ENCODE measurements at places on chromosomes 12 and 14.

GRCh38 chr12:116002890-116003536, 274.5 kb downstream of the MED13L start:
- DNase-seq = no peak

- no peak for DNase-seq
Measured at GRCh38 chr12:78870539-78870938, 6.0 kb downstream of the SYT1 start.

DNA sequence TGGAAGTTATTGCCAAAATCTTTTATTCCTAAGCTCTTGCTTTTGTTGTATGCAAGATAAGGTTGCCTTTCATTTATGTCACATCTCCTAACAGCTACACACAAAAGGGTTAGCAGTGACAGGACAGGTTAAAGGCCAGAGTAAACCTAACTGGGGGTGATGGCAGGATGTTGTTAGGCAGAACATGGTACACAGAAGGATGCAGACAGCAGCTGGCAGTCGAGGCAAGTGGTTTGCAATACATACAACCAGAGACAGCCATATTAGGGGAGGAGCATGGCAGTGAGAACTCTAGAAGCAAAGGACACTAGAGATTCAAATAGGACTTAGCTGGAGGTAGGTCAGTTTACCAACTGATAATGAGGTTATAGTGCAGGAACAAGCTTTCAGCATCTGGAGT, 2.7 kb upstream of the ABCD2 start:
- no peak for DNase-seq

- DNase-seq = no peak
Measured at GRCh38 chr12:76462668-76463224, 96.8 kb downstream of the OSBPL8 start.

- peak; percentile 51 for DNase-seq
Measured at GRCh38 chr12:105670672-105671071, 340.2 kb downstream of the C12orf75 start.

DNA sequence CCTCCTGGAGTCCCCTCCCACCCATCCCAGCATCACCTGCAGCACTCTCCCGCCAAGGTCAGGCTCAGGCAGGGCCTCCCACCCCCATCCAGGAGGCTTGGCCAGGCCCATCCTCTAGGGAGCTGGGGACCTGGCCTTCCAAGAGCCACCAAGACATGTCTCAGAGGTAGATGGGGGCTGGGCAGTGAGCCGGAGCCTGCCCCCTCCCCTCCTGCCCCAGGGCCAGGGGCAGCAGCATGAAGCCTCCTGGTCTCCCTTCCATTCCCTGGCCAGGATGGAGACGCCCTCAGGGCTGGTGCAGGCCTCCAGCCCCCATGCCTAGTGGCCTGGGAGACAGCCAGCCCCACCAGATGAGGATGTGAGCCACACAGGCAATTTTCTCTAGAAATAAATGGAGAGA, 69.3 kb upstream of the C14orf180 start:
- no peak for DNase-seq

DNA sequence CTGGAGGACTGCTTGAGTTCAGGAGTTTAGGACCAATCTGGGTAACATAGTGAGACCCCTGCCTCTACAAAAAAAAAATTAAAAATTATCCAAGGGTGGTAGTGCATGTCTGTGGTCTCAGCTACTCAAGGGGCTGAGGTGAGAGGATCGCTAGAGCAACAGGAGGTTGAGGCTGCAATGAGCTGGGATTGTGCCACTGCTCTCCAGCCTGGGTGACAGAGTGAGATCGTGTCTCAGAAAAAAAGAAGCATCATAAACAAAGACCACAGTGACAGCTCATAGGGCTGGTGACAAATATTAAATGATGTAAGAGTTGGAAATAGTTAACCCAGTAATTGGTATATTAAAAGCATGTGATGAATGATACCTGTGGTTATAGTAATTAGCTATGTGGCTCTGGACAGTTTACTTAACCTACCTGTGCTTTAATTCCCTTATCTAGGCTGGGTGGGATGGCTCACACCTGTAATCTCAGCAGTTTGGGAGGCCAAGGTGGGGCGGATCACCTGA, 68.0 kb downstream of the GSC start:
- no peak for DNase-seq

DNA sequence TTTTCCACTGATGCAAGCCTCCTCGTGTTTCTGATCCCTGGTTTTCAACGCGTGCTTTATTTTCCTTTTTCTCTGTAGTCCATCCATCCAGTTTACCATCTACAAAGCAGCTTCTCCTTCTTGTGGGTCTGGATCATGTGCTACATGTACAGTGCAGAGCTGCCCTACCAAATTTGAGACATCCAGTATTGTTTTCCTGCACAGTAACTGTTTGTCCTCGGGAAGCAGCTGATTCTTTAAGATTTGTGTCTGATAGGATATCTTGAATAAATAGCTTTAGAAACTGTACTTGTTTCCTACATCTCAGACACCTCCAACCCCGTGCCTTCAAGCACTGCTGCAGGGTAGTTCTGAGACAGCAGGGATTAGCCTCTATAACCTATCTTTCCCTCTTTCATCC, 368.1 kb upstream of the FAR2 start:
- DNase-seq = no peak

GRCh38 chr12:2613326-2614073, 181.3 kb upstream of the FKBP4 start:
- DNase-seq = peak; percentile 92

DNA sequence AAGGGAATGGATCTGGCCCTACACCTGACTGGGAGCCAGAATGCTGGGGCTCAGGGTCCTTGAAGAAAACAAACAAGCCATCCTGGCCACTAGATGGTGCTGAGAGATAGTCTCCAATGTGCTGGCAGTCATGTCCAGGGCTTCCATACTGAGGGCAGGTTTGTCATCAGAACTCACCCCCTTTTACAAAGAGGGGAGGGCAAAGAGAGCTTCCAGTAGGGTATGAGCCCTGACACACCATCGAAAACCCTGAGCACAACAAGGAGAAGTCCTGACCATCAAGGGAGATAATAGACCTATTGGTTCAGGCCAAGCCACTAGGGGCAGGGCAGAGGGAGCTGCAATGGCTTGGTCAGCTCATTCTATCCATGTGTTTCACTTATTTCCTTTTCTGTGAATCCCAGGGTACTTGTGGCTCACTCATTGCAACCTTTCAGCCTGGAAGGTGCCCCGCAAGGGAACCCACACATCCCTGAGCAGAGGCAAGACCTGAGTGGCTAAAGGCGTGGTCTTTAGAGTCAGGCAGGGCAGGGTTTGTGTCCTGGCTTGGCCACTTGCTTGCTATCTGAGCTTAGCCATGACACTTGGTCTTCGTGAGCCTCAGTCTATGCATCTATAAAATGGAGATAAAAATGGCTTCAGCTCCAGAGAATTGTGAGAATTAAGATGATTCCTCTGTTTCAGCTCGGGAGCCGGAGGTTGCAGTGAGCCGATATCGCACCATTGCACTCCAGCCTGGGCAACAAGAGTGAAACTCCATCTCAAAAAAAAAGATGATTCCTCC, 6.2 kb upstream of the PLEKHH1 start:
- DNase-seq = no peak

DNA sequence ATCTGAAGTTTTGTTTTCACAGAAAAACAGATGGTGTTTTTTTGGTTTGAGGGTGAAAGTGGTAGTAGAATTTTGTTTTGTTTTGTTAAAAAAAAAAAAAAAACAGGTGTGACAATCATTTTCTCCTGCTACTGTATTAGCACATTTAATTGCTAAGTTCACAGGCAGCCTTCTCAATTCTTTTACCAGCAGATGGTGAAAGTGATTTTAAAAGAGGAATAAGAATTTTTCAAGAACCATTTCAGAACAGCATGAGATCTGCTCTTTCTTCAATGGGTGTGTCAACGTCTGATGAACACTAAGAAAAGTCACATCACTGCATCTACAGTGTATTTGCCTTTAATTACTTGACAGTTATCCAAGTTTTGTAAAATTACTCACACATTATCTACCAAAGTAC, 303.7 kb upstream of the USP15 start:
- DNase-seq = no peak

DNA sequence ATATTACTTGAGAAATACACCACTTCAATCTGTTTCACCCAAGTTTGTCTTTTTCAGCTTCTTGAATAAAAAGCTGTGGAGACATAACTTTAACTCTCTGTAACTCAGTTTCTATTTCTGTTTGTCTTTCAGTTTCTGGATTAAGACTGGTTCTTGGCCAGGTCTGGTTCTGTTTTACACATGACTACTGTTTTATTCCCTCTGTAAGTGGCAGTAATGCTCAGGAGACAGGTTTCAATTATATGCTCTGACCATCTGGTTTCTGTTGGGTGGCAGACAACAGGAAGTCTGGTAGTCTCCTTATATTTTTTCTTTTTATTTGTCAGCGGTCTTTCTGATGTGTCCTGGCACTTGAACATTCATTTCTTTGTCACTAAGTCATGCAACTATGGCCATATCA, 102.9 kb downstream of the RPS29 start:
- DNase-seq = no peak

DNA sequence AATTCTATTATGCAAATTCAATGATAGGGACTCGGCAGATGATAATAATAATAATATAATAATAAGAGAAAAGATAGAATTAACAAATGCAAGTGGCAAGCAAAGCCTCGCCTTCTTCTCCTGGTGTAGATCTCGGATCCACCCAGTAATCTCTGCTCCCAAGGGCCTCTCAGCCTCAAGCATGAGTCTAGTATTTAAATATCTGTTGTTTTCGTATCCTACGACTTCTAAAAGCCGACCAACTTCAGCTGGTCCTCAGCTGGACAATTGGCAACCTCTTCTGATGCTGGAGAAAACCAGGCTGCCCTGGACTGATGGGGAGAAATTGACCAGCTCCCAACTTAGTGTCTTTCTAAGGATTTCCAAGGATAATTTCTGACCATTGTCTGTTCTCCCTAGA, 14.0 kb upstream of the MAP1LC3B2 start:
- DNase-seq = no peak

GRCh38 chr12:15706010-15706676, 83.0 kb downstream of the EPS8 start:
- DNase-seq = no peak

GRCh38 chr14:47917344-47917954, 242.0 kb upstream of the MDGA2 start:
- DNase-seq = no peak

- no peak for DNase-seq
Measured at GRCh38 chr12:62903151-62903550, 31.8 kb downstream of the PPM1H start.

- DNase-seq = no peak
Measured at GRCh38 chr14:47235619-47236018, 439.8 kb downstream of the MDGA2 start.

DNA sequence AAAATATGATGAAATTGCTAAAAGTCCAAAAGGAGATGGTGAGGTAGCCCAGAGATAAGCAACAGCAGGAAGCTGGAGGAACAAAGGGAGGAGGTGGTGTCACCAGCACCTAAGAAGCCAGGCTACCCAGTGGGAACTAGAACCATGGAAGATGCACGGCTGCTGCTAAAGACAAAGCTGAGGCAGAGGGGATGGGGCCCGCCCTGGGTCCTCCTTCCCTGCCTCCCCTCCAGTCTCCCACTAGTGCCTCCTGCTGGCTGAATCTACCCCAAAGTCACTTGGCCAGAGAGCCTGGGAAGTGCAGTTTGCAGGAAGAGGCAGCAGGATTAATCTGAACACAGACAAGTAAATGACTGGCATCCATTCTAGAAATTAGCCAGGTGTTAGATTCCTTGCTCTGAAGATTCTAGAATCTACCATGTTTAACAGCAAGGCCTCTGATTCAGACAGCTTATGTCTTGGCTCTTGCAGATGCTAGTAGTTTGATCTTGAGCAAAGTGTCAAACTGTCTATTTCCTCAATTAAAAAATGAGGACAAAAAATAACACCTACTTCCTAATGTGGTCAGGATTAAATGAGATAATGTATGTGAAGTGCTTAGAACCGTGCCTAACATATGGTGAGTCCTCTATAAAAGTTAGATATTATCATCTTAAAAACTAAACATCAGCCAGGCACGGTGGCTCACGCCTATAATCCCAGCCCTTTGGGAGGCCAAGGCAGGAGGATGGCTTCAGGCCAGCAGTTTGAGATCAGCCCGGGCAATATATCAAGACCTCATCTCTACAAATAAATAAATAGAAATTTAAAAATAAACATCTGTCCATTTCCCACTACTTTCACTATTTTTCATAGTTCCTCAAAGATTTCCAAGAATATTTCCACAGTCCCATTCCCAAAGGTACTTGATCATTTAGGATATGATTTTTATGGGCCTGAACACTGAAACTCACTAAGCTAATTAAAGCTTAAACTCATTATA, 5.8 kb upstream of the LRP10 start:
- DNase-seq = no peak

DNA sequence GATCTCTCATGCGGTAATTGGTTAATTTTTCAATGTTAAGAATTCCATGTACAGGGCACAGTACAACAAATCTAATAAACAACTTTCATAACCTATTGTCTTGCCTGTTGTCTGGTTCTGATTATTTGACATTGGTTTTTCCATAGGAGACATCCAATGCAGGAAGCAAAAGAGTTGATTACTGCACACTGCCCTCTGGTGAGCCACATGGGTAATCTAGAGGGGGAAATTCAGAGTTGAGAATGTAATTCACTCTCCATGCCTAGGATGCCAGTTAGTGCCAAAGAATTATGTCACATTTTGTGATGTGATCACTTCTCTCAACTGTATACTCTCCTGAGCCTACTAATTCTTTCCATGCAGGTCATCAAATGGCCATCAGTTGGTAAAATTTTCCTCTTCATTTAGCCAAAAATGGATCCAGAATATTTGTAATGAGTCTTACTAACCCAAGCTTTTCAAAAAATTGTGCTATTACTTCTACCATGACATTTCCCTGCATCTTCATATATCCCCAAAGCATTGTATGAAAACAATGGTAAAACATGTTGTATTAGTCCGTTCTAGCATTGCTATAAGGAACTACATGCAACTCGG, 17.7 kb upstream of the CCDC91 start:
- DNase-seq = peak; percentile 42

DNA sequence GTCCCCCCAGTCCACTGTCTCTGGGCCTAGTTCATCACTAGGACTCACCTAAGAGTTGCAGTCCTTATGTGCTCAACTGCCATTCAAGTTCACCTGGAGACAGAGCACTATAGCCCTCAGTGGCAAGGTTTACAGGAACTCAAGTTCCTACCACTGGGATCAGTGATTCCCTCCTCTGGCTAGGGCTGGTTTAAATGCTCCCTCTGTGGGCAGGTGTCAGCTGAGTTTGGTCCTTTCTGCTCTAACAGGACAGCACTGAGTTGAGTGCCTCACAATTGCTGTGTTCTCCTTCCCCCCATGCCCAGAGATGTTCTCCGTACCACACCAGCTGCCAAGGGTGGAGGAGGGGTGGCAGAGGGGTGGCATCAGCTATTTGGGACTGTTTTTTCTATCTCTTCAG, 20.8 kb upstream of the SAV1 start:
- DNase-seq = no peak

DNA sequence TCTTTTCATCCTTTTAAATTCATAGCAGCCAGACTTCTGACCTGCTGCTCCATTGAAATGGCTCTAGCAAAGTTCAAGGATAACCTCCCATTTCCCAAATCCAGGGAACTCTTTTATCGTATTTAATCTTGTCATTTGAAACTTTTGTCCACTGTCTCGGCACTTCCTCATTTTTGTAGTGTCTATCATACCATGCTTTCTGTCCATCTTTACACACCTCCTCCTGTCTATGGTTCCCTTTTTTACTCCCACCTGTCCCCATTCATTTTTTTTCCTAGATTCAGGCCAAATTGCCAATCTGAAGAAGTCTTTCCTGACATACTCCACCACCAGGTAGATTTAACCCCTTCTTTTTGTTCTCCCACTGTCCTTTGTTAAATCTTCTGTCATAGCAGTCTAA, 31.0 kb downstream of the NFYB start:
- no peak for DNase-seq

- DNase-seq = no peak
Measured at GRCh38 chr14:88045705-88046104, 40.8 kb downstream of the GPR65 start.

Measured in fibroblast of skin of left quadriceps (primary cell).